ENCODE measurements at places on chromosomes 7 and 10.

GRCh38 chr7:128862571-128863432, at the start of gene ATP6V1F:
Gene ATP6V1F, plus strand, starts transcription at chr7:128862856. Its CDS starts 49 bp downstream, at chr7:128862905.
- DNase-seq: peak; percentile 97

DNA sequence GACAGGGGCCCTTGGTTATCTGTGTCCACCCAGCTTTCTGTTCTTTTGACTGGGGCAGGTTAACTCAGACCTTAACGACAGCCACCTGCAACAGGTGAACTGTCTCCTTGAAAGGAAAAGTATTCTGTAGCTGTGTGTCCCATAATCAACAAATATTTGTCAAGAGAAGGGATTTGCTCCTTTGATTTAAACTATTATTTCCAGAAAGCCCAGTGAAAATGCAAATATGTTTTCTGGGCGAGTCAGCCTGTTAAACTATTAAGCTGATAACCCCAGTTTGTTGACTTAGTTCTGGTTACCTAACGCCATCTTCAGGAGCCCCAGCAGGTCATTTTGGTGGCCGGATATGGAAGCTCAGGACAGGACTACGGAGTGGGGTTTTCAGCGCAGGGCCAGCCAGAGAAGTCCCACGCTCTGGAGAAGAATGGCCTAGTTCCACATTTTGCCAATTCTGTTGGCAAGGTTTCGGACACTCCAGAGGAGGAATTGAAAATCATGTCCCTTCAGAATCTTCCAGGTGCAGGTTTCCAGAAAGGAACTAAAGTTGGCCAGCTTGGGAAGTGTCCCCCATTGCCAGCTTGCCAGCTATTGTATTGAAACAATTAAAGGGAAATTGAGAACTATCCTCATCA, 54.5 kb downstream of the ADRA2A start:
- no peak for DNase-seq

- DNase-seq: no peak
Measured at GRCh38 chr10:80893256-80893655, 355.6 kb downstream of the SH2D4B start.

- DNase-seq: peak; percentile 91
Measured at GRCh38 chr10:89086801-89087521, 96.4 kb downstream of the FAS start.

- DNase-seq: no peak
Measured at GRCh38 chr10:127836966-127837365, 55.8 kb downstream of the CLRN3 start.

DNA sequence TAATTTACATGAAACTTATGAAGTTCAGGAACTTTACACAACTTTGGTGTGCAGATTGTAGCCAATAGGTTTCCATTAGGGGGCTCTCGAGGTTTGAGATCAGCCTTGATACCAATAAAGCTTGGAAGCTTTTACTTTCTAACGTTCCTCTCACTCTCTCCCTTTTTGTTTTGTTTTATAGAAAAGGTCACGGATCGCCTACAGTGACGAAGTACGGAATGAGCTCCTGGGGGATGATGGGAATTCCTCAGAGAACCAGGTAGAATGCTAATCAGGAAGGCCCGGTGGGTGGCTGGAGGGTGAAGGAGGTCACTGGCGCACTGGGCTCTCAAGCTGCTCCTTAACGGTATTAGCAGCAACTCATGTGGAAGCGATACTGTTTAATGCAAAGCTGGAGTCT, 79.9 kb downstream of the VTI1A start:
- DNase-seq: no peak

GRCh38 chr7:138407792-138408191, 52.3 kb upstream of the TRIM24 start:
- no peak for DNase-seq

- DNase-seq: peak; percentile 66
Measured at GRCh38 chr7:28298870-28299518, 113.3 kb upstream of the CREB5 start.

DNA sequence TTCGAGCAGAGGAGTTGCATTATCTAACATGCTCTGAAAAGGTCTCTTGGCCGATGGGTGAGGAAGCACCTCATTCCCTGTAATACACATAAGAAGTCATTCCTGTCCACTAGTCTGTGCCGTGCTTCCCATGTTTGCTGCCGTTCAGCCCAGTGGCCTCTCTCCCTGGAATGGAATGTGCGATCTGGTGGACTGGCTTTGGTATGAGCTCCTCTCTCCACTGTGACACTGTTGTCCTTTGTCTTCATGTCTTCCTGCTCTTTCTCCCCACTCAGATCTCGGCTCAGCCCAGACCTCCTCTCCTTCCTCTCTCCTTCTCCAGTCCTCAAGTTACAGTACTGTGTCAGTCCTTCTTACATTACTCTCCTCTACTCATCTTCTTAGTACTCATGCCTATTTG, 192.8 kb upstream of the KLF6 start:
- DNase-seq: no peak
